ENCODE measurements at places on chromosomes 11 and 22. TPM values are rescaled to one million over a fixed set of nuclear protein-coding genes. Genes with fewer than 3 reads are reported as not detected.

DNA sequence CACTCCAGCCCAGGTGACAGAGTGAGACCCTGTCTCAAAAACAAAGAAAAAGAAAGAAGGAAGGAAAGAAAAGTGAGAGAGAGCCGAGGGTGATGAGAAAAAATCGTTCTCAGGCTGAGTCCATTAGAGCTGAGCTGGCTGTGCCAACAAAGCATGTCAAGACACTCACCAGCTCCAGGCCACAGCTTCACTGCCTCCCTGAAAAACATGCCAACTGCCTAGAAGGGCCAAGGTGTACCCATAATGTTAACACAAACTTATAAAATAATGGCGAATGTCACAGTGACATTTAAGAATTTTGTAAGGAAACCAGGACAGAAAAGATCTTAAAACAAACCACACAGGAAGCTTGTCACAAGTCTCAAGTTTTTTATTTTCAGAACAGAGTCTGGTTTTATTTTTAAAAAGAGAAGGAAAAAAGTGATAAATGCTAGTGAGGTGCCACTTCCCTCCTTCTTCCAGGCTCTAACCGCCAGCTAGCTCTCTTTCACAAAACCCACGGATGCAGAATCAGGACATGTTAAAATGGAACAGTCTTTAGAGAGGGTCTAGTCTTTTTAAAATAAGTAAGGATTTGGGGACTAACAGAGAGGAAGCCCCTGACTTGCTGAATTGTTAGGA, 5.1 kb downstream of the TMEM121B start:
- no peak for DNase-seq

GRCh38 chr22:20905415-20906386, 11.5 kb upstream of the CRKL start:
- no peak for DNase-seq

DNA sequence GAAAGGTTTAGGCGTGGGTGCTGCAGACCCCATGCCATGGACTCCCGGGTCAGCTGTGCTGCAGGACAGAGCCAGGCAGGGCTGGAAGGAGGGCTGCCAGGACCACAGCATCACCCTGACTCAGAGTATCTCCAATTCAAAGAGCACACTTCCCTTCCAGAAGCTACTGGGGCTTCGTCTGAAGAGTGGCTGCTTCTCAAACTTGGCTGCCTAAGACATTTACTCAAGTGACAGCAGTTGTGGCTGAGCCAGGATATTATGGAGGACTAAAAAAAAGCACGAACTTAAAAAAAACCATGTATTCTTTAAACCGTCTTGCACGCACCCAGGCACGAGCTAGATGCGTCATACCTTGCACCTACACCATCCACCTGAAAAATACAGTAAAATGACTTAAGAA, 13.0 kb upstream of the BID start:
- DNase-seq = no peak

- DNase-seq = no peak
Observed at GRCh38 chr11:30481796-30482195, 104.4 kb downstream of the MPPED2 start.

DNA sequence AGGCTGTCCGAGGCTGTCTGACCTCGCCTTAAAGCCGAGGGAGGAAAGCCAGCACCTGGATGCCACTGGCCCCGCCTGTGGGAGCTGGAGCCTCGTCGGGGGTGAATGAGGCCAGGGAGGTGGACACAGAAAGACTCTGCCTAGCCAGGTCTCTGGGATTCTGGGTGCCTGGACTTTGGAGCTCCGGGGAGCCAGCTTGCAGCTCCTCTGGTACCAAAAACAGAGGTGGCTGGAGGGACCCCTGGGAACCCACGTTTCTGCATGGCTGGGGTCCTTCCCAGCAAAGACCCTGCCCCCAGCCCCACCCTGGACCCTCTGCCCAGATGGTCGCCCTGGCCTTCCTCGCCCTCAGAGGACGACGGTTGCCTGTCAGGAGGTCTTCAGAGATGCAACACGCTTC, 239.7 kb downstream of the BRD1 start:
- no peak for DNase-seq

ANO9 gene
- 12.3 TPM for total RNA-seq

- no peak for DNase-seq
Observed at GRCh38 chr11:131447277-131447815, 76.9 kb downstream of the NTM start.

C22orf23 gene
- total RNA-seq = 0.55 TPM

GRCh38 chr11:47071341-47071740, 105.3 kb downstream of the ARFGAP2 start:
- DNase-seq = no peak

DNA sequence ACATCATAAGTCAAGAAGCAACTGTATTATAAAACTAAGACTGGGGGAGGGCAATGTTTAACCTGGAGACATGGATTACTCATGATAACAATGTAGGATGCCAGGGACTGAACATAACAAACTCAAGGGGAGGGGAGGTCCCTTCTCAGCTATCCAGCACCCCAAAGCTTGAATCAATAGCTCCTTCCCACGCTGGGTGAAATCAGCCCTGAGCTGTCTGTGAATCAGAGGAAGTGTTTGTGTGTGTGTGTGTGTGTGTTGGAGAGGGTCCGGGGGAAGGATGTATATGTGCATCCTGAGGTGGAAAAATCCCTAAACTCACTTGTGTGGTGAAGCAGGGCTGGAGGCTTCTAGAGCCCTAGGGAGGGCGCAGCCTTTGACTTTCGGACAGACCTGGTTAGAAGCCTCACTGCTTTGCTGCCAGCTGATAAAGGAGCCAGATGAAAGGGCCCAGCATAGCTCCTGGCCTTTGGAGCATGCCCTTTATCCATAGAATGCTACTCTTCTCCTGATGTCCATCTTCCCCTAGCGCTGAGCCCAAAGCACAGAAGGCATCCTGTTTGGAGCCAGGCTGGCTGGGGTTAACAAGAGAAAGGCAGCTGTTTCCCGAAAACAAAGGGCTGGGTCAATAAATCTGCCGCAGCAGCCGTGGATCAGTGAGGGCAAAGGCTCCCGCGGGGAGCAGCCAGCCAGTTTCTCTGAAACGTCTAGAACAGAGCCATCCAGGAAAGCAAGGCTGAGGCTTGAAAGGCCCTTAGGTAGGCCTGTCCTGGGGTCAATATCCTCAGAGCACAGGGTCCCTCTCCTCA, 35.8 kb downstream of the TNKS1BP1 start:
- DNase-seq = no peak

ARHGAP20 gene
- 0.04 TPM for total RNA-seq

C11orf97 gene
- not detected for total RNA-seq

DNA sequence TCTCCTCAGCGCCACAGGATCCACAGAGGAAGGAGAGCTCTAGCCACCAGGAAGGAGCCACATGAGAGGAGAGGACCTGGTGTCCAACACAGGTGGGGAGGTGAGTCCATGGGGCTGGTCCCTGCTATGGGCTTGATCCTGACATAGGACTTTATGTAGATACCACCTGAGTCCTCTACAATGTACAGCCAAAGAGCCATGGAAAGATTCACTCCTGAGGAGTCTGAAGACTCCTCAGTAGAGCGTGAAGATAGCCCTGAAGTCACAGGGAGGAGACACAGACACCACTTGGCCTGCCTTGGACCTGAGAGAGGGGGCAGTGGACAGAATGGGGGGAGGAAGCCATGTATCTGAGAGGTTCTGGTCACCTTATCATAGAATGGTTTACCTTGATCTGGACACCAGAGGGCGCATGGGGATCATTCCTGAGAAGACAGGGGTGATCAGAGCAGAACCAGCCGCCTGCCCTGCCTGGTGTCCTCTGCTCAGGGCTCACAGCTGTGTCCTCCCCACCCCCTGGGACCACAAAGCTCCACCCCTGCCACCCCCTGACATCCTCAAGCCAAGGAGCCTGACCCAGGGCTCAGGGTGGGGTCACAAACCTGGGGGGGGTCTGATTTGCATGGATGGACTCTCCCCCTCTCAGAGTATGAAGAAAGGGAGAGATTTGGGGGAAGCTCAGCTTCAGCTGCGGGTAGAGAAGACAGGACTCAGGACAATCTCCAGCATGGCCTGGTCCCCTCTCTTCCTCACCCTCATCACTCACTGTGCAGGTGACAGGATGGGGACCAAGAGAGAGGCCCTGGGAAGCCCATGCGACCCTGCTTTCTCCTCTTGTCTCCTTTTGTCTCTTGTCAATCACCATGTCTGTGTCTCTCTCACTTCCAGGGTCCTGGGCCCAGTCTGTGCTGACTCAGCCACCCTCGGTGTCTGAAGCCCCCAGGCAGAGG, 77.0 kb downstream of the ZNF280B start:
- peak; percentile 74 for DNase-seq

DNA sequence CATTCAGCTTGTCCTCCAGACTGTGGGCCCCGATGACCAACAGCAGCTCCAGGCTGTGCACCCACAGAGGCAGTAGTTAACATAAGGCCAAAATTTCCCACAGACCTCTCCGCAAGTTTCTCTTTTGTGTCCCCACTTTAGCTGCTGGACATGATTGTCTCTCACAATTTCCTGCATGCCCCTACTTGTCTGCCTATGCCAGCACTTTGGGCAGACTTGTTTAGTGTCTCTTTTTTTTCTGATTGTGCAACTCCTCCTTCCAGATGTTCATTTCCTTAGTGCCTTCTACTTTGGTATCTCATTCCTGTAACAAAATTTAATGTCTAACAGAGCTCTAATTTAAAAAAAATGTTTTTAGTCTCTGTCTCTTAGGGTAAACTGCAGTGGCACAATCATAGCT, 23.8 kb upstream of the SCN3B start:
- DNase-seq = no peak

DNA sequence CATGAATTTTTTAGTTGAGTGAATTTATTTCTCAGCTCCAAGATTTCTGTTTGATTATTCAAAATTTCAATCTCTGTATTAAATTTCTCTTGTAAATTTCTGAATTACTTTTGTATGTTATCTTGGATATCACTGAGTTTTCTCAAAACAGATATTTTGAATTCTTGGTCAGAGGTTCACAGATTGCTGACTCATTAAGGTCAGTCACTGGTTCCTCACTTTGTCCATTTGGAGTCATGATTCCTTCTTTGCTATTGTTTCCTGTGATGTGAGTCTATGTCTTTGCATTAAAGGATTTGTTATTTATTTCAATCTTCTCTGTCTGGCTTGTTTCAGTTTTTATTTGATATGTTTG, 10.2 kb upstream of the IL17RA start:
- DNase-seq = no peak

GRCh38 chr11:5137996-5138395, at the start of gene OR52A5:
TSS of gene OR52A5 (minus strand) at chr11:5138356. CDS start at chr11:5132642, 5,714 bp downstream.
- no peak for DNase-seq

DNA sequence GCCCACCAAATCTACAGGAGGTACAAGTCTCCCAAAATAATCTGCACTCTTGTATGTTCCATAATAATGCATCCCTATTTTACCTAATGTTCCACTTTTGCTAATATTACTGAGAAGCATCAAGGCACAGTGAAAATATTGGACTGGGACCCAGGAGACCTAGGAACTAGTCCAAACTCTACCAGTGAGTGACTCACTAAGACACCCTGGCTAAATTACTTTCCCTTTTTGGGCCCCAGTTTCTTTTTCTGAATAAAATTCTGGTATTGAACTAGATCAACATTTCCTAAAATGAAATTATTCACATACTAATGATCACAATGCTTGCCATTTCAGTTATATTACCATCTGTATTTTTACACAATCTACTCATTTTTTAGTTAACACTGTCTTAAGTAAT, 19.6 kb downstream of the THAP12 start:
- no peak for DNase-seq

DNA sequence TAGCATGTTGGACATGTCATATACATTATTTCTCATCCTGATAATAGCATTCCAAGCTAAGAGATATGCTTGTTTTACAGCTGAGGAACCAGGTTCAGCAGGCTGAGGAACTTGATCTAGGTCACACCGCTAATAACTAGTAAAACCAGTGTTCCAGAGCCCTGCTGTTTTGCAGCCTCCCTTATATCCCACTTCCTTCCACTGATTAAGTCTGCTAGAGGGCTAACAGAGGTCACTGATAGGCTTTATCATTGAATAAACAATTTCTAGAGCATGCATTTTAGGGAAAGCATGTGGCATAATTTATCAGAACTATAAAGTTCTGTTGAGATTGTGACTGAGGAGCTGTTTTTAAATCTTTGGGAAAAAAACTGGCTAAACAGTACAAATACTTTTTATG, 54.0 kb downstream of the UVRAG start:
- DNase-seq = no peak

DNA sequence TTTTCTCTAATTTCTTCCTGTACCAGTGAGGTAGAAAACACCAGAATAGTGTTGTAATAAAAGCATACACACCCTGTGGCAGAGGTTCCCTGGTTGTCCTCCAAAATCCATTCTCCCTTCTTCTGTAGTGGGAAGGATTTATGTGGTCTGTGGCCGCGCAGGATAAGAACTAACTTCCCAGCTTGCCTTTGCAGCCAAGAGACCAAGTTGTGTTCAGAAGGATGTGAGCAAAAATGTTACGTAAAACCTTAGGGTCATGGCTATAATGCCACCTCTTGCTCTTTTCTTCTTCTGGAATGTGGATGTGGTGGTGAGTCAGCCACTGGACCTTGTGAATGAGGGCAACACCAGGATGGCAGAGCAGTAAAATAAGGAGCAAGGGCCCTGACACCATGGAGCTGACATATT, 28.4 kb downstream of the CCDC90B start:
- no peak for DNase-seq

OSBPL5 gene
- 11.1 TPM for total RNA-seq

SAMM50 gene
- 57.2 TPM for total RNA-seq

DNA sequence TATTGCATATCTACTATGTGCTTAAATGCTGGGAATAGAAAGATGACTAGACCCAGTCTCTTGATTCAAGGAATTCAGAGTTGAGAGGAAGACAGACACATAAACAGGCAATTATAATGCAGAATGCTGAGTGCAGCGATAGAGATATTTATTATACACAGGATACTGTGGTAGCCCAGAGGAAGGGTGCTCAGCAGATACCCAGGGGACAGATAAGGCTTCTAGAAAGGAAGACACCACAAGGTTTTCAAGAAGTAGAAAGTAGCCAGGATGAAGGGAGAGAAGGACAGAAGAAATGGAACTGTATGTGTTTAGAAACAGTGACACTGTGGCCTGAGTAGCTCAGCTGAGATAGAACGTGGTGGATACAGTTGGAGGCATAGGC, 79.4 kb upstream of the NNMT start:
- no peak for DNase-seq

XKR3 gene
- total RNA-seq = not detected

MS4A6E gene
- total RNA-seq = not detected

GRCh38 chr22:34805771-34806170, 260.2 kb upstream of the ISX start:
- no peak for DNase-seq

- DNase-seq = no peak
Observed at GRCh38 chr22:37335806-37336199, 53.5 kb downstream of the CYTH4 start.

Data from H9 (cell line).